ENCODE measurements at places on chromosomes 1 and 21.

DNA sequence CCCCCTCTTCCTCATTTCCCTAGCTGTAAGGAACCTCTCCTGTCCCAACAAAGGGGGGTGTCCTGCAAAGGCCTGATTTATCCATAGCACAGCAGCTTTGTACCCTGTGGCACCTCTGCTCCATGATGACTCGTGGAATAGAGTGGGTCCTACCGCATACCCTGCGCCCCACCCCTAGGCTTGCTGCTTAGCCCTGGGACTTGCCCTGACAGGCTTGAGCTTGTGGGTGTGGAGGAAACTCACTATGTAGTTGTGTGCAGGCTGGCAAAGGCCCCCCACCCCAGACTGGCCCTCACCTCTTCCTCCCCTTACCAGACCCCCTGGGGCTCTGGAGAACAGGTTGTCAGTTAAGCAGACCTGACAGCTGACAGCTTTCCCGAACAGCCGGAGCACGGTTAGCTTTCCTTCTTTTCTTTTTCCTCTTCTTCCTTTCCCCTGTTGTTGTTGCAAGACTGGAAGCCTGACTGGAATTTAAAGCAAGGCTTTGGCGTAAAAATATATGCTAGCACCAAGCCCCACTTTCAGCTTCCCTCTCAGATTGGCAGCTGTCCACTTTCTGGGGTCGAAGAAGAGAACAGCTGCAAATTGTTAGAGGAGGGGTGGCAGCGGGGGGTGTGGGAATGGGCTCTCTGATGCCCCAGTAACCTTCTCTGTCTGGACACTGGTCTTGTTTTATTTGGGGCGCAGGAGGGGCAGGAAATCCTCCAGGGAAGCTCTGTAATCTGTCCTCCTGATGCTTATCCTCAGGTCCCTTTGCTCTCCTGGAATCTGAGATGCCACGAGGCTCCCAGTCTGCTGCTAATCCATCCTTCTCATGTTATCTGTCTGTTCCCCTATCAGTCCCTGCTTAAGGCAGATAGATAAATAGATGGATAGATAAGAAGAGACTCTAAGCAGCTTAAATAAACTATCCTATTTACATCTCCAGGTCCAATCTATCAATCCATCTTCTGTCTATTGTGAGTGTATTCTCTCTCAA lies 134.6 kb downstream of the BRINP2 start:
- no peak for DNase-seq

DNA sequence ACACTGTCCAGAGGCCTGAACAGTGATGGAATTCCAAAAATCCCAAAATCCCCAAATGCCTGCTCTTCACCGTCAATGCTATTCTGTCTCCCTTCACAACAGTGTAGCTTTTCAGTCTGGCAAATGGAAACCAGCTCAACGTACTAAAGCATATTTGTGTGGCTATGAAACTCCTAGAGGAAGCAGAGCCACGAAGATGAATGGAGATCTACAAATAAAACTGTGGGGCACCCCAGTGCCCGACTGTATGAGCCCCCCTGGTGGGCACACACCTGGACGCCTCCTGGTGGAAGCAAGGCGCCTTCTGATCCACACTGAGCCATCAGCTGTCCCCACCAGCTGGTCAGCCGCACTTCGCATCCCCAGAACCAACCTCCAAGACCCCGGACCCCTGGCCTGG lies 129.1 kb upstream of the SOD1 start:
- DNase-seq = no peak

DNA sequence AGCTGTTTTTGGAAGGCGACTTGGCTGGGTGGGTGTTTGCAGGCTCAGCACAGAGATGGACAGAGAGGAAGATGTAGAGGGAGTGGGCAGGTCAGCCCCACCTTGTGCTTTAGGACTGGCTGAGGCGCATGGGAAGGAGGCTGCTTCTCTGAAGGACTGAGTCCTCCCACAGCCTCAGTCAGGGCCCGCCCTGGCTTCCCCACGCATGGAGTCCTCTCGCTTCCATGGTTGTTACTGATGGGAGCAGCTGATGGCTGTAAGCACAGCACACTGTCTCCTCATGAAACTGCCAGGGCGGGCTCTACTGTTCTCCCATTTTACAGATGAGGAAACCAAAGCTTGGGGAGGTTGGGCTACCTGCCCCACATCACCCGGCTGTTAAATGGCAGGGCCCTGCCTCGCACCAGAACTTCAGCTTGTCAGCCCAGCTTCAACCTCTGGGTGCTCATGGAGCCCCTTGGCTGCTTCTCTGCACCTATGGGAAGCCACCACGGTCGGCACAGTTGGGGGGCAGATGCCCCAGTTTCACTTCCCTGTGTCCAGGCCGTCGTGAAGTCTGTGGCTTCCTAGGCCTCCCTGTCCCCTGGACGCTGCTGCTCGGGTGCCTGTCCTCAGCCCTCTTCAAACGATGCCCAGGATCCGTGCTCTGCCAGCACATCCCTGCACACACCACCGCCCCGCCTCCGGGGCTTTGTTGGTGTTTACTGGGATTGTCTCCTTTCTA lies 2.4 kb downstream of the TMEM201 start:
- DNase-seq = no peak

GRCh38 chr1:59779949-59780348 lies 34.8 kb upstream of the HOOK1 start:
- DNase-seq = no peak

GRCh38 chr1:224502459-224503160 lies 68.0 kb upstream of the WDR26 start:
- DNase-seq = no peak

DNA sequence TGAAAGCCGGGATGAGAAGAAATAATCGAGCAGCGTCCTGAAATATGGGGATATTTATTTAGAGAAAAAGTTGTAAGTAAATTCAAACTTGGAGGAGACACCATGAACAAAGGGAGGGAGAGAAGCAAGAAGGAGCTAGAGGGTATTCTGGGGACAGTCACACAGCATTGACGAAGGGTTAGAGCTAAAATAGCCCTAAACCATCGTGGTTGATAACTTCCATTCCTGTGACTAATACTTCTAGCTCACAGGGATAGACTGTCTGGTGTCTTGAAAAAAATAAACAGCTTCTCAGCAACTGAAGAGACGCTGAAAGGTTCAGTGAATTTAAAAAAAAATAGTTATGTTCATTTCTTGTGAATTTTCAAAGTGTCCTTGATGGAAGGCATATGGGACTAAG lies 86.7 kb downstream of the LRRC53 start:
- DNase-seq = no peak

- no peak for DNase-seq
These were observed 20.3 kb downstream of the FASLG start for GRCh38 chr1:172679000-172679772.

- DNase-seq = no peak
These were observed 28.5 kb upstream of the TENT5C start for GRCh38 chr1:117577191-117577885.

GRCh38 chr1:60063561-60063960 lies 10.0 kb downstream of the C1orf87 start:
- no peak for DNase-seq

- DNase-seq = no peak
These were observed 227.0 kb downstream of the GRIK1 start for GRCh38 chr21:29712818-29713217.

DNA sequence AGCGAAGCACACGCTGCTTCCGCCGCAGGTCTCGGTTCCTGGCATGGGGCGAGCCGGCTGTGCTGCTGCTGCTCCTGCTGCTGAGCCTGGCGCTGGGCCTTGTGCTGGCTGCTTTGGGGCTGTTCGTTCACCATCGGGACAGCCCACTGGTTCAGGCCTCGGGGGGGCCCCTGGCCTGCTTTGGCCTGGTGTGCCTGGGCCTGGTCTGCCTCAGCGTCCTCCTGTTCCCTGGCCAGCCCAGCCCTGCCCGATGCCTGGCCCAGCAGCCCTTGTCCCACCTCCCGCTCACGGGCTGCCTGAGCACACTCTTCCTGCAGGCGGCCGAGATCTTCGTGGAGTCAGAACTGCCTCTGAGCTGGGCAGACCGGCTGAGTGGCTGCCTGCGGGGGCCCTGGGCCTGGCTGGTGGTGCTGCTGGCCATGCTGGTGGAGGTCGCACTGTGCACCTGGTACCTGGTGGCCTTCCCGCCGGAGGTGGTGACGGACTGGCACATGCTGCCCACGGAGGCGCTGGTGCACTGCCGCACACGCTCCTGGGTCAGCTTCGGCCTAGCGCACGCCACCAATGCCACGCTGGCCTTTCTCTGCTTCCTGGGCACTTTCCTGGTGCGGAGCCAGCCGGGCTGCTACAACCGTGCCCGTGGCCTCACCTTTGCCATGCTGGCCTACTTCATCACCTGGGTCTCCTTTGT lies 2.6 kb downstream of the TAS1R3 start:
- DNase-seq = no peak

DNA sequence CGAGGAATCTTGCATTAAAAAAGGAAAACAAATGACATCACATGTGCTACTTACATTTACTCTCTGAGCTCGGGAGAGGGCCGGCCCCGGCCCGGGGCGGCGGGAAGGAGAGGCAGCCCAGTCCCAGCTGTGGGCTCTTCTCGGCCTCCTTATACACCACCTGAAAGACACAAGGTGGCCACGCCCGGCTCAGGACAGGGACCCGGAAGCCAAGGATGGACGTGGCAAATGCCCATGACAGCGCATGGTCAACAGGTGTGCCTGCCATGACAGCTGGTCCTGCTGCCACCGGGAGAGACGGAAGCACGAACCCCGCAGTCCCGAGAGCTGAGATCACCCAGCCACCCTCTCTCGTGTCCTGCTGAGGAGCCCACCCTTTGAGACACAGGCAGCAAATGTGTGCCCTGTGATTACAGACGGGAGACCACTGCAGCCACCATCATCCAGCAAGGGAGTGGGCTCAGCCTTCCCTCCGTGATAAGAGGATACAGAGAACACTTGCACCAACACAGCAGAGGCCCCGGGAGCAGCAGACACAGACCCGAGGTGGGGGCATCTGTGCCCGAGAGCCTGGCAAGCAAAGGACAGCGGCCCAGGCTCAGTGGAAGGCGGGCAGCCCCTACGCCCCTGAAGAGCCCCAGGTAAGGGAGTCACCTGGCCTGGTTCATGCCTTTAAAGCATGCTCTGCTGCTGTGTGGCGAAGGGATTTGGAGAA lies 8.7 kb downstream of the TPRG1L start:
- DNase-seq = no peak

- DNase-seq = no peak
These were observed 115.3 kb downstream of the RUNX1 start for GRCh38 chr21:34933609-34934335.

DNA sequence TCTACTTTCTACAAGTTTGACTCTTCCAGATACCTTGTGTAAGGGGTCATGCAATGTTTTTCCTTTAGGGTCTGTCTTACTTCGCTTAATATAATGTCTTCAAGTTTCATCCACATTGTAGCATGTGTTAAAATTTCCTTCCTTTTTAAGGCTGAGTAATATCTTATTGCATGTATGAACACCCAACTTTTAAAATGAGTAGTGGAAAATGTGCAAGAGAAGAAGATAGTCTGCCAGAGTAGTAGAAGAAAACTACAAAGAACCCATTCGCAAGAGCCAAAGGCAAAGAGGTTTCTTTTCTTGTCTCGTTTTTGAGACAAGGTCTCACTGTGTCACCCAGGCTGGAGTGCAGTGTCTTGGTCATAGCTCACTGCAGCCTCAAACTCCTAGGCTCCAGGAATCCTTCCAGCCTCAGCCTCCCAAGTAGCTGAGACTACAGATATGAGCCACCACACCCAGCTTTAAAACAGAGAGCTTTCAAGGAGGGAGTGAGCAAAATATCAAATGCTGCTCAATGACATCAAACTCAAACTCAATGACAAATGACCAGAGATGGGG lies 9.4 kb downstream of the IL23R start:
- DNase-seq = no peak

- DNase-seq = no peak
These were observed 63.4 kb upstream of the STUM start for GRCh38 chr1:226485192-226485591.

DNA sequence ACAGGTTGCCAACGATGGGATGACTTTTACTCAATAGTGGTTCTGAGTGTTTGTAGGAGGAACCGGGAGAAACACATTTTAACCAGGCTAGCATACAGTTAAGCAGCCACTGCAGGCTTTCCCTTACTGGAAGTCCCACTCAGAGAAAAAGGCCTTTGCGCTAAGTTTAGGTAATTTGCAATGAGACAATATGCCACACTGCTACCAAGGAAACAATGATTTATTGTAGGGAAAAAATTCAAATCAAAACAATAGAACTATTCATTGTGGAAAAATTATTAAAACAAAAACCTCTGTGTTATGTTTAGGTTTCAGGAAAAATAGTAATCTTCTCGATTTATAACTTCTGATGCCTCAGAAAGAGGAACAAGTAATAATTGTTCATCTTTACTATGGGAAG lies 51.4 kb upstream of the CR2 start:
- DNase-seq = no peak

- no peak for DNase-seq
These were observed 318.5 kb upstream of the DUSP10 start for GRCh38 chr1:222060210-222060916.

- no peak for DNase-seq
These were observed 28.4 kb downstream of the JUN start for GRCh38 chr1:58755468-58755872.
